ENCODE measurements at places on chromosomes 11 and 22.

DNA sequence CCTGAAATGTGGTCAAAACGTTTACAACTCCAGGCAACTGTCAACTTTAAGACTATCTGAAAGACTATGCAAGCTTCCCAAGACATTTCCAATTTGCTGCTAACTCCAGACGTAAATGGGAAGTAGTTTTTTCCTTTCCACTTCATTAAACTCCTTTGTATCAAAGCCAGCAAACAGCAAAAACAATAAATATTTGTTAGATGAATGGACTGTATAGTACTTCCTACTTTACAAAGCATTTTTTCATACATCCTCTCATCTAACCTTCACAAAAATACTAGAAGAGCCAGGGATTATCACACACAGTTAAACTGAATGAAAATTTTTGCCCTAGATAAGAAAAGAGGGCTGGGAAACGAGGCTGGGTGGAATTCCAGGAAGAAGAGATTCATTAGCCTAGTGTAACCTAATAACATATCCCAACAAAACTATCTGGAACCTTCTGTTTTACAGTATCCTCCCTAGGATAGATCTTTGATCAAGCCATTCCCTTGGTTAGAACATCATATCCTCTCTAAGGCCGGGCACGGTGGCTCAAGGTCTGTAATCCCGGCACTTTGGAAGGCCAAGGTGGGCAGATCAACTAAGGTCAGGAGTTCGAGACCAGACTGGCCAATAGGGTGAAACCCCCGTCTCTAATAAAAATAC lies 10.4 kb downstream of the NUP98 start:
- no peak for DNase-seq

GRCh38 chr22:31584804-31585160 lies 77.2 kb downstream of the PISD start:
- DNase-seq, result no peak

DNA sequence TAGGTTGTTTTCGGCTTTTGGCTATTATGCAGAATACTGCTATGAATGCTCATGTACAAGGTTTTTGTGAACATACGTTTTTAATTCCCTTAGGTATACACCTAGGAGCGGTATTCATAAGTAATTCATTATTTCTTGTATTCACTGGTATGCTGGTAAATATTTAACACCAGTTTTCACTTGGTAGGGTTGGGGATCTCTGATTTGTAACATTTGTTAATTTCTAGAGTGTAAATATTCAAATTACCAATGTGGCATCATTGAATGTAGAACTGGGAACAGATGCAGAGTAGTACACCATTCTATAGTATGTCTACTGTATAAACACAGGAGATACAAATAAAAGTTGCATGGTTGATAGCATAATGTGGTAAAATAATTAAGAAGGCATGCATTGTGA lies 16.3 kb downstream of the GVQW3 start:
- DNase-seq, result no peak

DNA sequence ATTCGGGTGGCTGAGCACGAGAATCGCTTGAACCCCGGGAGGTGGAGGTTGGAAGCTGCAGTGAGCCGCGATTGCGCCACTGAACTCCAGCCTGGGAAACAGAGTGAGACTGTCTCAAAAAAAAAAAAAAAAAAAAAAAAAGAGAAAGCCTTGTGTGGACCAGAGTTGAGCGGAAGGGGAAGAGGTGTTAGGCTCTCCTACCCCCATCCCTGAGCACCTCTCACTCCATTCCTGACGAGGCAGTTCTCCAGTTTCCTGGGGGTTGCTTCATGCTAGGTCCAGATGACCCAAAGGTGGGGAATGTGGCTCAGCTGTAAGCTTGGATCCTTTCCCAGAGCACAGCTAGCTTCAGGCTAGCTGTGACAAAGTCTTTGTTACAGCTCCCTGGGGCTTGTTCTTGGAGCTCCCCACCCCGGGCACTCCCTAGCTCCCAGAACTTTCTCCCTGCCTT lies 8.8 kb upstream of the DNAL4 start:
- DNase-seq, result no peak

- no peak for DNase-seq
Measured at GRCh38 chr11:114174712-114175495, 115.4 kb downstream of the ZBTB16 start.

DNA sequence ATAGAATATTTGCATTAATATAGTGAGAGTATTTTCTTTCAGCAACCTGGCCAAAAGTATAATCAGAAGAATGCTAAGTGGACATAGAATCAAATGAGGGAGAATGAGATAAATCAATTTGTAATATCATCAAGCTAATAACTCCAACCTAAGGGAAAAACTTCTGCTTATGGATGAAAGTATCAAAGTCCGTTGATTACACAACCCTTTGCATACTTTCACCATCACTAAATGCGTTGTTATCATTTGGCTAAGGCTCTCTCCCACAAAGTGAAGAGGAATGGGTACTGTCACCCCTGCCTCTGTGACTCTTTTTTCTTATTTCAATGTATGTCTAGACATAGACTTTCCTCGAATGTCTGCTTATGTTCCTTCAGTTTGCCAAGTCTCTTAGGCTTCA lies 16.4 kb upstream of the CASP4 start:
- no peak for DNase-seq

DNA sequence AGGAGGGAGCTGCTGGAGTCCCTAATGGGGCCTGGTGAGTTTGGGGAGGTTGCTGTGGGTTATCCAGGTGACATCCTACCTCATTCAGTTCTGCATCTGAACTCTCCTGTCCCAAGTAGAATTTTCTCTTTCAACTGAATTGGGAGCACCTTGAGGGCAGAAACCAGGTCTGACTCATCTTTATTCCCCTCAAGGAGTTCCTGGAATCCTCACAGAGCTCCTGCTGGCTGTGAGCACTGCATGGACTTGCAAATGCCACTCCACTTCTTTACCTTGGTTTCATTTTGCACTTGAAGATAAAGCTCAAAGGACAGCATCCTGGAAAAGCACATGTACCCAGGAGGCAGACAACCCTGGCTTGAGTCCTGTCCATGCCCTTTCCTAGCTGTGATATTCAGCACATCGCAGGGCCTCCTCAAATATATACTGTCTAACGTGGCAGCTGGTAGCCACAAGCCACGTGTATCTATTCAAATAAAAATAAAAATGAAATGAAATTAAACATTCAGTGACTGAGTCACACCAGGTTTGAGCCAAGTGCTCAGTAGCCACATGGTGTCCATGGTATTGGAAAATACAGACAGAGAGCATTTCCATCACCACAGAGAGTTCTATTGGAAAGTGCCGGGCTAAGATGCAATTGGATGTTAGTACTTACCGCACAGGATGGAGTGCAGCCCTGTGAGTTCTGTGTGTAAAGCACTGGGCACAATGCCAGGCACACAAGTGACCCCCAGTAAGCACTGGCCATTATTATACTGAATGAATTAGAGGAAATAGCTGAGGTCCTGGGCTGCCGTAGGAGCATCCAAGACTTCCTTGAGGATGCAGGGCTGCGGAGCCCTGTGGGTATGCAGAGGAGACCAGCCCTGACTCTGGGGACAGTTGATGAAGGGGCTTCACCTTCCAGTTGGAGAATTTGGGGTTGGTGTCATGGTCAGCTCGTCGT lies 149.0 kb downstream of the PKNOX2 start:
- no peak for DNase-seq

DNA sequence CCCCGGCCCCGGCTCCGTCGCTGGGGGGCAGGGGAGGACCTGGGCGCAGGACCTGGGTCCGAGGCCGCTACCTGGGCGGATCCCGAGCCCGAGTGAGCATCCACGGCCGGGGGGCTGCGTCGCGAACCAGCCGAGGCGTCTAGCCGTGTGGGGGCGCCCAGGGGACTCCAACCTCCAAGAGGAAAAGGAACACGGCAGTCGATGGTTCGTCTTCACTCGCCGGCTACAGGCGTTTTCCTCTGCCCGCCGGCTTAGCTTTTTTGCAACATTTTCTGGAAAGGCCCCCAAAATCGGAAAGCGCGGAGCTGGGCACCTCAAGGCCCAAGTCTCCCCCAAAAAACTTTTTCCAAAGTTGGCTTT lies 666 bp downstream of the PDGFB start:
- no peak for DNase-seq
